ENCODE measurements at places on chromosomes 11 and 22. TPM values are rescaled to one million over a fixed set of nuclear protein-coding genes. Genes with fewer than 3 reads are reported as not detected.

FREY1 gene
- total RNA-seq: 1.4 TPM

OR10W1 gene
- total RNA-seq: not detected

CCDC116 gene
- 0.16 TPM for total RNA-seq

OR4C11 gene
- total RNA-seq: not detected

SULT4A1 gene
- 51.6 TPM for total RNA-seq

DRD4 gene
- 0.16 TPM for total RNA-seq

KIAA0930 gene
- 61.0 TPM for total RNA-seq

RBFOX2 gene
- 454 TPM for total RNA-seq

MUC6 gene
- not detected for total RNA-seq

C22orf31 gene
- not detected for total RNA-seq

PYGM gene
- total RNA-seq: 1.2 TPM

MUC2 gene
- total RNA-seq: not detected

APOA4 gene
- not detected for total RNA-seq

PLEKHB1 gene
- total RNA-seq: 4.1 TPM

SCN3B gene
- total RNA-seq: 54.4 TPM

DERL3 gene
- total RNA-seq: 0.62 TPM

Data from occipital lobe (tissue), 3 donors.